ENCODE measurements at places on chromosomes 5 and 9.

DNA sequence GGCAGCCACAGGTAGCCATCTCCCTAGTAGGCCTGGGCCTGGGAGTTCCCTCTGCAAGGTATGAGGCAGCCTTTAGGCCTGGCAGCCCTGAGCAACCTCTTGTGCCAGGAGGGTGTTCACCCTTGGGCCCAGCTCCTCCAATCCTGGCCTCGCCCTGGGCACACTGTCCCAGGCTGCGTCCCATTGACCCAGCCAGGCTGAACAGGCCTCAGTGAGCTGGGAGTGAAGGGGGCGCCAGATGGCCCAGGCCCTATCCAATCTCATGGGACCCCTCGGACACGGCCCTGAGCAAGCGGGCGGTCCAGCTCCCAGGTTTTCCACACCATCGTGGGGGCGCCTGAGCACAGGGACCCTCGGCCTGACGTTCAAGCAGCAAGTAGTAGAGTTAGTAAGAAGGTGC, 14.5 kb downstream of the SH3GLB2 start:
- no peak for DNase-seq

DNA sequence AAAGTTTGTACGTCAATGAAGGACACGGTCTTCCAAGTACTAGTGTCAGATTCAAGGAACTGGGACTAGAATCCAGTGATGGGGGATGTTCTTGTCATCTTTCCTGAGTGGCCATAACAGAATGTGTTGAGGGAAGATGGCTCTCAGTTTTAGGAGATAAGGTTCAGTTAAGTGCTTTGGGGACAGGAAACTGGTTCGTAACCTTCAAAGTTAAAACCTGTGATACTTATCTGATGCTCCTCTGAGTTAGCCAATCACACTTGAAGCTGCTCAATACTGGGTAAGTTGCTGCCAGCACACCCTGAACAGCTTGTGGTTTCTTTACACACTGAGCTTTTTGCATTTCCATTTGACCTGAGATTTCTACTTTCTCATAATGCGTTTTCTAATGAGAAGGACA, 64.4 kb downstream of the PIK3R1 start:
- DNase-seq: no peak

- DNase-seq: peak; percentile 64
These were observed 135.4 kb downstream of the WDR41 start for GRCh38 chr5:77356740-77357139.

DNA sequence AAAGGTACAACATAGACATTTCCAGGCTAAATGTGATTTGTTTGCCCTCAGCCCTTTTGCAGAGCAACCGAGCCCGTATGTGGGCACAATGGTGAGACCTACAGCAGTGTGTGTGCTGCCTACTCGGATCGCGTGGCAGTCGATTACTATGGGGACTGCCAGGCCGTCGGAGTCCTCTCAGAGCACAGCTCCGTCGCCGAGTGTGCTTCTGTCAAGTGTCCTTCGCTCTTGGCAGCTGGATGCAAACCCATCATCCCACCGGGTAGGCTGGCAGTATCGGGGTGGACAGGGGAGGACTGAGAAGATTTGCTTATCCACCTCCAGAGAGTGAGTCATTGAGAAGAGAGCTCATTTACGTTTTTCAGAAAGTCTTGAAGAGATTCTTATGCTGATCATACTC, 17.8 kb upstream of the GLIPR2 start:
- no peak for DNase-seq

DNA sequence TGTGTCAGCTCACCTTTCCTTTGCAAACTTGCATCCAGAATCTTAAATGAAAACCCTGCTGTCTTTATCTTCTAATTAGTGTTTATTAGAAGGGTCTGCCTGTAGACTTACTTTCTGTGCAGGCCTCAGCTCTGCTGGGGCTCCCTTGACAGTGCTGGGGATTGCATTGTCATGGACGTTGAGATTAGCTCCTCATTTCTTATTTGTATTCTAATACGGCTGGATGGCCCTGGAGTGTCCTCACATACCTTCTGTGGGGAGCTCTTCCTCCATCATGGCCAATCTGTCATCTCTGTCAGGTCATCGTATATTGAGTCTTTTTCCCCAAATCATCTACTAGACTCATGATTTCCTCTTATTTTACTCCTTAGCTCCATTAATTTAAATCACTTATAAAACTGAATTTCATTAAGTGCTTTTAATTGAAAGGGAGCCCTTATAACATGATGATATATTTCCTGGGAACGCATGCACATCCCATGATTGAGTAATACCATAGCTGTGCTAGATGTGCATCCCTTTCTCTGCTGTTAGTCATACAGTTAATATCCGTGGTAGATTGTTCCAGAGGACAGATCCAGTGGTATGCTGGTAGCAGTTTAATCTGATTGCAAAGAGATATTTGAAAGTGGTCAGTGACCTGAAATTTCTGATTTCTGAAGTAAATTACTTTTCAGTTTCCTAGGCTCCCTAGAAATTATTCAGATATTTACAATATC, 61.6 kb downstream of the ICE1 start:
- no peak for DNase-seq

- peak; percentile 82 for DNase-seq
These were observed 15.0 kb downstream of the GLIPR2 start for GRCh38 chr9:36151316-36152210.

DNA sequence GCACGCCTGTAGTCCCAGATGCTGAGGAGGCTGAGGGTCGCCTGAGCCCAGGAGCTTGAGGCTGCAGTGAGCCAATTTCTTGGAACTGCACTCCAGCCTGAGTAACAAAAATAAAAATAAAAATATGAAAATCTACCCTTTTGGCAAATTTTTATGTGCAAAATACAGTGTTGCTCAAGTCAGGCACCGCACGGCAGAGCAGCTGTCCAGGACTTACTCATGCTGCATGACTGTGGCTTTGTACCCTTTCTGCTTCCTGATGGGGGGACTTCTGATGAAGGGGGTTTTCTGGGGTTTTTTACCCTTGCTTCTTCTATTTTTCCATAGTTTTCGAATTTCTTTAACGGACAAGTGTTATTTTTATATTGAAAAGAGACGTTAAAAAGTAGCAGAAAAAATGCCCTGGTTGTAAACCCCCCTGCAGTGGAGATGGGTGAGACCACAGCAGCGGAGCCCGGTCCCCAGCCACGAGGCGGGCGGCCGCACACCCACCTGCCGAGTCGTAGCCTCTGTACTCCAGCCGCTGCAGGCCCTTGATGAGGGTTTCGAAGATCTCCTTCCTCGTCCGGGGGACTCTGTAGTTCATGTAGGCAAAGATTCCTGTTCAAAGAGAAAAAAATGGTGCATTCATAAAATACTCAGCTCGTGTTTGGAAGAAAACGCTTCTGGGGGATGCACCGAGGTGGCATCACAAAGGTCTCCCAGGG, 15.0 kb downstream of the GFPT2 start:
- no peak for DNase-seq

GRCh38 chr9:18994263-18994916, 38.6 kb downstream of the SAXO1 start:
- DNase-seq: no peak

DNA sequence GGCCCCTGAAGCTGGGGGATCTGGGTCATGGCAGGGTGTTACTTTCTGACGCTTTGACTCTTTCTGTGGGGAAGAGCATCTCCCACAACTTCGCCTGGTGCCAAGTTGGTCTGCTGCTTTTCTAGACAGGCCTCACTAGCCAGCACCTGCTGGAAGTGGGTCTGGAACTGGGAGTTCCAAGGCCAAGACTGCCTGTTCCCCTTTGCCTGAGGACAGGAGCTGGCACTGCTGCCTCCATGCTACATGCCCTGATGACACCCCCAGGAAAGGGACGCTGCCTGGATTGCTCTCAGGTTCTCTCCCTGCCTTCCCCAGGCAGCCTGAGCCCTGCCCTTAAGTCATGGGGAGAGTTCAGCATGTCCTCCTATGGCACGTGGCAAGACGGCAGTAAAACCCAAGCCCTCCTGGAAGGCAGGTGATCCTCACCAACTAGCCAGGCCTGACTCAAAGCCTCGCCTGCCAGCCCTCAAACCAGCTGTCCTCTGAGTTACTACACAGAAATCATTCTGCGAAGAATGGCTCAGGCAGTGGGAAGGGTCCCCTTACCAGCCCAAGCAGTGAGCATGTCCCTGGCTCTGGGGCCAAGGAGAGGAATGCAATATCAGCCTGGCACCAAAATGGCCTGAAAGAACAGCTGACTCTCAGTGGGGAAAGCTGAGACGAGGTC, 35.8 kb downstream of the SEC61B start:
- no peak for DNase-seq

DNA sequence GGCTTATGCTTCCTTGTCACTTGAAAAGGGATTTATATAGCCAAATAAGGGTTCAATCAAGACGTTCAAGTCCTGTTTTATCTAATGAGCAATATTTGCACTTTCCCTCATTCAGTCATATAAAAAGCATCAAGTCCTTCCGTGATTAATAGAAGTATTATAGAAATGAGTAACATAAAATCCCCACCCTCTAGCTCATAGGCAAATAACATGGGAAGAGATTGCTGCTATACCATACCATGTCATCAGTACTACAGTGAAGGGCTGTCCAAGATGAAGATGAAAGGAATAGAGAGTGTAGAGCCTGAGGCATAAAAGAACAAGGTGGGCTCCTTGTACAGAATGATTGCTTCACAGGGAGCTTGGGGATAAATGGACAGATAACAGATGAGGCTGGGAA, 20.4 kb upstream of the PAPPA start:
- DNase-seq: no peak

DNA sequence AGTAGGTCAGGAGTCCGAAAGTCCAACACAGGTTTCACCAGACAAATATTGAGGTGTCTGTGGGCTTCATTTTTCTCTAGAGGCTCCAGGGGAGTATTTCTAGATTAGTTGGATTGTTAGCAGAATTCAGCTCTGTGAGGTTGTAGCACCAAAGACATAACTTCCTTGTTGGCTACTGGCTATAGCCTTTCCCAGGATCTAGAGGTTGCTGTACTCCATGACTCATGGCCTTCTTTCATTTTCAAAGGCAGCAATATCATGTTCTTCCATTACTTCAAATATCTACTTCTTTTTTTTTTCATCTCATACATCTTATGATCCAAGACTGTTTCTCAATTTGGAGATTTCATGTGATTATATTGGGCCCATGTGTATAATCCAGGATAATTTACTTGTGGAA, 404.0 kb upstream of the FAM174A start:
- DNase-seq: no peak

DNA sequence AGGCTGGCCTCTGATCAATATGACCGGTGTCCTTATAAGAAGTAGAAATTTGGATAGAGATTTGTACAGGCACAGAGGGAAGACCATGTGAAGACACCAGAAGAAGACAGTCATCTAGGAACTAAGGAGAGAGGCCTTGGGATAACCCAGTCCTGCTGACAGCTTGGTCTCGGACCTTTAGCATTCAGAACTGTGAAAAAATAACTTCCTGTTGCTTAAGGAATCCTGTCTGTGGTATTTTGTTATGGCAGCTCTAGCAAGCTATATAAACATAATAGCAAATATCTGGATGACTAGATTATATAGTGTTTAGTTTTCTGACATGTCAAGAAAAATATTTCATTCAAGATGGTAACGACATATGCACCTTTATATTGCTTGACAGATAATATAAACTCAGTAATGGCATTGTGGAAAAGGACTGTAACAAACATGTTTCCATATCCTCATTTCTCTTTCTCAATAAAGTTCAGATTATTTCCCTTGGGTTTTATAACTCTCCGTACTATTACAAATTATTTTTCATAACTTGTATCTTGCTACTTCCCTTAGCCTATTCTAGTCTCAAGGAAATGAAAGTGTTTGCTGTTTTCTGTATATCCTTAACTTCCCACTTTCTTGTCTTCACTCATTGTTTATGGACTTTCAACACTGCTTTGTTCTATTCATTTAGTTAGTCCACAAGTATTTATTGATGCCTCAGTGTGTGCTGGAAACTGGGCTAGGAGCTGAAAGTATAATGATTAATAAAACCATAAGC, 62.4 kb downstream of the KIAA1958 start:
- no peak for DNase-seq

DNA sequence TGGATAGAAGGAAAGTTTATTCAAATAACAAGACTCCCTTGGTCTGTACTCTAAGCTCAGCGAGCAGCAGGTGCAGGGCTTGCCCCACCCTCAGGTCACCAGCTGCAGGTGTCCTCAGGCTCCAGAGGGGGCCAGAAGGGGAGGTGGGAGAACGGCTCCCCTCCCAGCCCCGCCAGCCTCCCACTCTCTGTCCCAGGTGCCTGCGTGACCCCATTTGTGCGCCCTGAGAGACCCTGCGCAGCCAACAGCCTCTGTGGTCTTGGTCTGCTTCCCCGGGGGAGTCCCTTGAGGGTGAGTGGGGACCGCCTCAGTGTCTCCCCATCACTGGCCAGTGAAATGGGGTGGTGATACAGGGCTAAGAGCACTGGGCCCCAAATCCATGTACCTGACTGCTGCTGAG, 62.3 kb upstream of the STXBP1 start:
- DNase-seq: no peak

GRCh38 chr9:110835859-110836271, 167.3 kb downstream of the MUSK start:
- DNase-seq: no peak

DNA sequence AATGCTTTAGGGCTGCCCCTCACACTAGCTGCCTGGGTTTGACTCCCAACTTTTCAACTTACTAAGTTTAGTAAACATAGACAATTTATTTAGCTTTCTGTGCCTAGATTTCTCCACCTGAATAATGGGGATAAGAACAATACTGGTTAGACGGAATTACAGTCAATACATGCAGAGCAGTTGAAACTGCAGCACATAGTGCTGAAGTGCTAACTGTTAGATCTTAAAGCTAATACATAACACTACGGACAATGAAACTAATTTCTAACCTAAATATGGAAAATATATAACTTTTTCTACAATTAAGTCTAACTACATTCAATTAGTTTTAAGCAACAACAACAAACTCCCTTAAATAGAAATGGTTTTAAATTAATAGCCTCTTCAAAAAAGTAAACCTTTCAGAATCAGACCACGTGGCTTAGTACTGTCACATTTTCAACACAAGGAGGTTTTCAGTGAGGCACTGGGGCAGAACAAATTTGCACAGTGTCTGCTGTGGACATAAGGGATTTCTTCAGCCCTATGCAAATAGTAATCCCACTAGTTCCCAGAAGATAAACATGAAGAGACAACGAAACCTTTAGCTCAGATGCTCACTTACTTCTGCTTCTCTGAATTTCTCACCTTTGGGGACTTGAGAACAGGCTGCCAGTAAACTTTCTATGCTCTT, 293.4 kb downstream of the EDIL3 start:
- DNase-seq: no peak

GRCh38 chr9:103819936-103820335, 274.2 kb upstream of the SMC2 start:
- no peak for DNase-seq

DNA sequence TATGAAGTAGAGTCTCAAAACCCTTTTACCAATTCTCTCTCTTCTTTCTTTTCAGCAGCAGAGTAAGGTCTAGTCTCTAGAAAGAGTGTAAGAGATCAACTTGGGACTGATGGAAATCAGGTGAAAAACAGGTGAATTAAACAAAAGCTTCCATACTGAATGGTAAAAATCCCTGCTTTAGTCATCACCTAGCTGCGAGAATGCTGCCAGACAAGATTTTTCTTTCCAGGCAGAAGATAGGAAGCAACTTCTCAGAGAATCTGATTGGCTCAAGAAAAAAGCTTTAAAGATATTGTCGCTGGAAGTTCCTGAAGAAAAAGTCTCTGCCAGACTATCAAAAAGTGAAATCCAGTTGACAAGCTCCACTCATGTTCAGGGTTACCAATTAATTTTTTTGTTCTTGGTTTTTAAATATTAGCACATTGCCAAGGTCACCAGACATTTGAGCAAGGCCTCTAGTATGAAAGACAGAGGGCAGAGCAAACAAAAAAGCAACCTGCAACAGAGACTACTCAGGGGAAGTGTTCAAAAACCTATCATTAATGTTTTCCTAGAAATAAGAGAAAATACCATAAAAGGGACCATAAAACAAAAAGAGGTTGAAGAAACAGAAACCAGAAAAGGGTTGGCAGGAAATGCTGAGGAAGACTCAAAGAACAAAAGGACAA, 9.3 kb downstream of the CDO1 start:
- DNase-seq: no peak

All from GM12864 (cell line).